ENCODE measurements at places on chromosomes 1 and 21. TPM values are rescaled to one million over a fixed set of nuclear protein-coding genes. Genes with fewer than 3 reads are reported as not detected.

DNA sequence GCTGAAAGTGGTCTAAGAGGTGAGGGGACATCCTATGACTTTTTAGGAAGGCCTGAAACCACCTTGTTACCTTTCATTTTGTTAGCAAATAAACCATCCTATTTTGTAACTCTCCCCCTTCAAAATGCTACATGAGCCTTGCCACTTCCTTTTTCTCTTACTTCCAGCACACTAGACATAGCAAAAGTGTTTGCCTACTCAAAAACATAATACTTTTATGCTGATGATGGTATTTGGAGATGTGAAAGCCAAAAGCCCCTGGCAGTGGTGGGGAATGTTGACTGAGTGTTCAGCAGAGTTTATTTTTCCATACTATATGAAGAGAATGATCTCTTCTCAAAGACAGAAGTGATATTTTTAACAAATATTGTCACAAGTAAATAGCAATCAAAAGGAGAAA lies 134.2 kb downstream of the EDEM3 start:
- no peak for DNase-seq

DNA sequence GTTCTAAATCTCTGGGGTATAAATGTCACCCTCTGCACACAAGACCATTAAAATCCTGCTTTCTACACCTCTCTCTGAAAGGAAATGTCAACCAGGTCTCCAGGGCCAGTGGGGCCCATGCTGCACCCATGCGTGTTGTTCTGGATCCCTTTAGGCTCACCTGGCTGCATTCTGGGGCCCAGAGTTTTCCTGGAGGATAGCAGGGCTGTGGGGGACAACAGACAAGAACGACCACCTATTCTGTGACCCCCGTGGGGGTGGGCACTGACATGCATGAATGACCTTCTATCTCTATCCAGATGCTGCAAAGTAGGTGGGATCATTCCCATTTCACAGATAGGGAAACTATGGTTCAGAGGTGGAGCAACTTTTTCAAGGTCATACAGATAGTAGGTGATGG lies 41.6 kb downstream of the TNNT2 start:
- DNase-seq = no peak

The NID1 gene
- 1.1 TPM for total RNA-seq

DNA sequence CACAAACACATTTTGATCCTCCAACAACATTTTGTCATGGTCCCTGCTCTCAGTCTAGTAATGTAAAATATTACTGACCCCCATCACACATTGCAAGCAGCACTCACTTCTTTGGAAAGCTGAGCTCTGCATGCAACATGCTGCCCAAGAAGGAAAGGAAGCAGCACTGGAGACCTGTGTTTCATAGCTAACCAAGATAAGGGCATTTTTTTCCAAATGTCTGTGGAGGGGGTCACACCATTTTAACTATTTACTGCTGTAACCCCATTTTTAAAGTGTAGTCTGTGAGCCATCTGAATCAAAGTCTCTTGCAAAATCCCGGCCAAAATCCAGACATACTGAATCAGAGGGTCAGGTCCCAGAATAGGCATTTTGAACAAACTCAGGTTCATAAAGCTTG lies 4.5 kb upstream of the RASSF5 start:
- no peak for DNase-seq

DNA sequence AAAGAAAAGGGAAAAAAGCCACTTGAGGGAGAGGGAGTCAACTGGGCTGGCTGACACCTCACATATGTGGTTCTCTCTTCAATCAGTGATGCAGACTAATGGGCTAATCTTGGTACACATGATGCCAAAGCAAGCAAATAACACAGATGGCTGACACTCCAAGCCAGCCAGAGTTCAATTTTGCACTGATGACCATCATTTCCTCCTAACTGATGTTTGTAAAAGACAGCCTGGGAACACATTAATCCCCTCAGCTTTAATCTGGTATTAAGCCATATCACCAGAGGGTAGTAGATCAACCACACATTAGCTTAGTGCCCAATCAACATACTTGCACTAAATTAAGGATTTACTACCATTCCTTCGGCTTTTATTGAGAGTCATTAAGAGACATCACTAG lies 2.8 kb downstream of the VPS72 start:
- no peak for DNase-seq

- peak; percentile 19 for DNase-seq
Observed at GRCh38 chr1:173669491-173669941, at the start of gene ANKRD45. Gene ANKRD45, minus strand, starts transcription at chr1:173669851. Its CDS starts 10,433 bp downstream, at chr1:173659418.

DNA sequence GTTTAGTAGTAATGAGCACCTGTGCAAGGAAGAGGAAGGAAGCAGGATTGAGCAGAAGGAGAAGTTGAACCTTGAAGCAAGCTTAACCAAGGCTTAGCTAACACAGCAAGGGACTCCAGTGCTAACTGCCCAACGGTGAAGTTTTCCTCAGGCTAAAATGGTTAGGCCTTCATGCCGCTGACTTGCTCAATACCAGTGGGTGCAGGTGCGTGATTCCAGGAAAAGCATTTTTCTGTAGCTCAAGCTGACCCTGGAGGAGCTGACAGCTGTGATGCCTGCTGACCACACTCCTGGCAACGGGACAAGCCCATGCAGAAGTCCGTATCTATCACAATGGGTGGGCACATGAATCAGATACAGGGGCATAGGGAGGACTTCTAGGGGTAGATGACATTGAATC lies 76.5 kb upstream of the FGGY start:
- DNase-seq = peak; percentile 76

The IBA57 gene
- total RNA-seq = 2.6 TPM

- peak; percentile 85 for DNase-seq
Observed at GRCh38 chr21:44911384-44912157, 9.1 kb downstream of the ITGB2 start.

DNA sequence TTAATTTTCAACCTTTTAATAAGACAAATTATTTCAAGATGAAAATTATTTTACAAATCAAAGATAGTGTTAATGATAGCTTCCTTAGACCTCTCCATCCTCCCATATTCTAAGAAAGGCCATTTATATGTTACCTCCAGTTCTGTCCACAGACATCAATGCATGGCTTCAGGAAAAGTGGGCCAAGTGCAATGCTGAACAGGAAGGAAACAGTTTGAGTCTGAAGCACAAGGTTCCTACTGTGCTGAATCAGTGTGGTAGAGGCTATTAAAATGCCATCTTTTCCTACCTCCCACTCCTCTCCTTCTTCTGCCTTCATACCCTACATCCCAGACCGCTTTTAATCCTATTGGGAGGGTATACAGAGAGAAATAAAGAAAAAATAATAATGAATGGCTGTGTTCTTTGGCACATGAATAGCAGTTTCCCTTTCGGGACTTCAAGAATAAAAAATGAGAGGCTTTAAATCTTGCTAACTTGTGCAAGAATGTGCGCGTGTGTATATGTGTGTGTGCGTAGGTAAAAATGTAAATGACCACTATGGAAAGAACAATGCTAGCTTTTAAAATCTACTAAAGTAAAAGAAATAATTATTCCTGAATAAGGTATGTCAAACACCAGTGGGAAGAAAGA lies 62.6 kb upstream of the C1orf105 start:
- DNase-seq = no peak

The RGS1 gene
- total RNA-seq = not detected

The EVA1B gene
- total RNA-seq = 56.6 TPM

The APOBEC4 gene
- not detected for total RNA-seq

- no peak for DNase-seq
Observed at GRCh38 chr1:204207136-204207616, 6.6 kb downstream of the GOLT1A start.

The IFI44L gene
- total RNA-seq = 10.8 TPM

The CDA gene
- 13.0 TPM for total RNA-seq

Measured in renal cortical epithelial cell (primary cell).